Mucosa of gallbladder (tissue), 1 donor: ENCODE measurements at places on chromosomes 11 and 22.

- no peak for DNase-seq
Observed at GRCh38 chr11:45022294-45023064, 71.8 kb upstream of the TP53I11 start.

DNA sequence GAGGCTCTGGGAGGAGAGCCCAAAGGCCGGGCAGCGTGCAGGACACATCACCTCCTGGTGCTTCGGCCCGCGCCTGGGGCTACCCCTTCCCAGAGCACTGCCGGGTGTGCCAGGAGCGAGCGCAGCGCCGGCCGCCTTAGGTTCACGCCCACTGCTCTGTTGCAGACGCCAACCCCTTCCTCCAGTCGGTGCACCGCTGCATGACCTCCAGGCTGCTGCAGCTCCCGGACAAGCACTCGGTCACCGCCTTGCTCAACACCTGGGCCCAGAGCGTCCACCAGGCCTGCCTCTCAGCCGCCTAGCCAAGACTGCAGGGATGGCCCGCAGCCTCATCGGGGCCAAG is 79.0 kb downstream of the MED15 start:
- no peak for DNase-seq

DNA sequence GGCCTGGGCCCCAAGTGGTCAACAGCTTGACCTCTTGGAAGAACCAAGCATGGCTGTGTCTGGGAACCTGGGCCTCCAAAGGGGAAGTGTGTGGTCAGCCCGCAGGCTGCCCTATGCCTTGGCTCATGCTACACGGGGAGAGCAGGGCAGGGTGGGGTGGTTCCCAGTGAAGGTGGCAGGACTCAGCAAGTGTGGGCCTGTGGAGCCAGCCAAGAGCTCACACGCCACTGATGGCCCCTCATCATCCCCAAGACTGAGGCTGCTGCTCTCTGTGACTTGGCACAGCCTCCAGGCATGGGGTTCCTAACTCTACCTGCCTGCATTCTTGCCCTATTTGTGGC is 15.9 kb upstream of the DGCR8 start:
- no peak for DNase-seq

- no peak for DNase-seq
Observed at GRCh38 chr22:39593066-39593930, 22.7 kb downstream of the CACNA1I start.

DNA sequence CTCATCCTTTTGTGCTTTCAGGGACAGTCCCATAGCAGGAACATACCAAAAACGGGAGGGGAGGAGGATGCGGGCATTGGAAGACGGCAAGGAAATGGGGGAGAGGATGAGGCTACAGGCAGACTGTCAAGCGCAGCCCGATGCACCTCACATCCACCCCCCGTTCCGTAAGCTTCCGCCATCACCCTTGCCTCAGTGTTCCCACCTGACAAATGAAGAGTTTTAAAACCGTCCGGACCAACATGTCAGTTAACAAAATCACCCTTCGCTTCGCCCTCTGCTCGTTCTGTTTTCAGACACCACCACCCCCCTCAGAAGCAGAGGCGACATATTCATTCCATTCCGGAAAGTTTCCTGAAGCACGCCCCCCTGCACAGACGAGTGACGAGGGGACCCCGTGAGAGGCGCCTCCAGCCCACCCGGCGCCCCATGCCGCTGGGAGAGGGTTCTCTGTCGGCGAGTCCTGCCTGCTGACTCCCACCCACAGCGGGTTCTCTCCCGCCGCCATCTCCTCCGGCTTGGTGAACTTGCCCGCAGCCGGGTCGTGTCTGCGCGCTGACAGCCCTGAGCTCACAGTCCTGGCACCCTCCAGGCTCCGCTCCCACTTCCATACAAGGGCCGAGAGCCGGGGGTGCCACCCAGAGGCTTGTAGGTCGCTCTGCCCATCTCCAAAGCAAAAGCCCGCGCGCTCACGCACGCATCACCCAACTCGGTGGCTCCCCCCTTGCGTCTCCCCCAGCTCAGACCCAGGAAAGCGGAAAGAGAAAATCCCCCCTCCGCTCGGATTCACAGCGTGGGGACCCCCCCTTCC is 1.5 kb downstream of the IGSF9B start:
- DNase-seq: peak; percentile 53

GRCh38 chr11:12680246-12680939 is 6.2 kb downstream of the TEAD1 start:
- DNase-seq: peak; percentile 84

GRCh38 chr11:32307913-32308312 is 127.4 kb downstream of the WT1 start:
- no peak for DNase-seq

DNA sequence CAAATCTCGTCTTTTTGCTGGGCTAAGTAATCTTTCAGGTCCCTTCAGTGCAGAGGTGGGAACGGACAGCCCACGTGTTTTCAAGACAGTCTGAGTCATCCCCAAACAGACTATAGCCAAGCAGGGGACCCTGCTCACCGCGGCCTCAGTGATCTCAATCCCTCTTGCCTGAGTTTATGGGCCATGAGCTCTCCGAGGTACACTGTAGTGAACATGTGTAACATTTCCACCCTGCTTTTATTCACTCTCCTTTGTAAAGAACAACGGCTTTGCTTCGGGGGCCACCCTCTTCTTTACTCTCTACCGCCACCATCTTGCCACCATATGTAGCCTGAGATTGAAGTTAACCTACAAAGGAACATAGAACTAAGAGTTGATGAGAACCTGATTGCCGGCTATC is 11.5 kb upstream of the KCTD14 start:
- no peak for DNase-seq

DNA sequence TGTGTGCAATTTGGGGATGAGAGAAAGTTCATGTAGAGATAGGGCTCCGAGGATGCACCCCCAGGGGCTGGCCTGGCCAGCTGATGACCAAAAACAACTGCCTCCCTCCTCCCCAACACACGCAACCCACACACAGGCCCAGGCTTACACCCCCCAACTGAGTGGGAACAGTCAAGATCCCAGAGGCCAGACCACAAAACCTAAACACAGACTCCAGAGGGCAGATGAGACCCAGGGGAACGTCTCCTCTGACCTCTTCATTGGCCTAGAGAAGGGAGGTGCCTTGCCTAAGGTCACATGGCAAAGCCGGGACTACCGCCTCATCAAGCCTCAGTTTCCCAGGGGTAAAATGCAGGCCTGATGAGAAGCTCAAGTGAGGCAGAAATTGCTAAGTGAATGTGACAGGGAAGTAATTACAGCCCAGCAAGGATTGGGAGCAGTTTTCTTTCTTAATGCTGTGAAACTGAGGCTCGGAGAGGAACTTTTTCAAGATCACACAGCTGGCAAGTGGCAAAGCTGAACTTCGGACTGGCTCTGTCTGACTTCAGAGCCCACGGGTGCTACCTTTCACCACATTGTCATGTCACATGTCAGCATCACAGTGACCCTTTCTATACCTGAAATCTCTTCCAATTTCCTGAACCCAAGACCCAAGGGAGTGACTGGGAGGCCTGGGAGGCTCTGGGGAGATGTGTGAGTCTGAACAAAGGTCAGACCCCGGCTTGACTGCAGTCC is 69.9 kb upstream of the WNT11 start:
- no peak for DNase-seq

GRCh38 chr22:19666673-19667593 is 47.4 kb upstream of the SEPTIN5 start:
- no peak for DNase-seq

GRCh38 chr11:95641495-95641894 is 148.1 kb downstream of the FAM76B start:
- no peak for DNase-seq

GRCh38 chr22:17922925-17923903 is 101.1 kb downstream of the MICAL3 start:
- no peak for DNase-seq

- DNase-seq: no peak
Observed at GRCh38 chr11:63543711-63544110, 7.1 kb downstream of the PLAAT4 start.

- DNase-seq: peak; percentile 6
Observed at GRCh38 chr11:120142441-120143100, 4.7 kb upstream of the TRIM29 start.

- DNase-seq: no peak
Observed at GRCh38 chr11:46373787-46374740, 7.4 kb upstream of the MDK start.

- DNase-seq: no peak
Observed at GRCh38 chr11:75306529-75306928, 44.9 kb downstream of the ARRB1 start.

DNA sequence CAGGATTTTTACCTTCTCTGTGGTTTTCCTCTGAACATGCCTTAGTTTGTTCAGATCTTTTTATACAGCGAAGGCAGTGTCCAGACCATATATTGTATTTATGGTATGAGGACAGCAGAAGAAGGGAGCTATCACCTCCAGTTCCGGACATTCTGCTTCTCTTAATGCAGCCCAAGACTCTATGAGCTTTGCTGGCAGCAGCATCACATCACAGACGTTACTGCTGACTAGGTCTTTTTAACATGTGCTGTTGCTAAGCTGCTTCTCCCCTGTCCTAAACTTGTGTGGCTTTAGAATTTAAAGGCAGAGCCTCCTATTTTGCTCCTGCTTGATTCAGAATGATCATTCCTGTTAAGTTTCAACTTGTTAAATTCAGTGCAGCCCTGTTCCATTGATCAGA is 13.4 kb downstream of the MICAL2 start:
- DNase-seq: no peak

DNA sequence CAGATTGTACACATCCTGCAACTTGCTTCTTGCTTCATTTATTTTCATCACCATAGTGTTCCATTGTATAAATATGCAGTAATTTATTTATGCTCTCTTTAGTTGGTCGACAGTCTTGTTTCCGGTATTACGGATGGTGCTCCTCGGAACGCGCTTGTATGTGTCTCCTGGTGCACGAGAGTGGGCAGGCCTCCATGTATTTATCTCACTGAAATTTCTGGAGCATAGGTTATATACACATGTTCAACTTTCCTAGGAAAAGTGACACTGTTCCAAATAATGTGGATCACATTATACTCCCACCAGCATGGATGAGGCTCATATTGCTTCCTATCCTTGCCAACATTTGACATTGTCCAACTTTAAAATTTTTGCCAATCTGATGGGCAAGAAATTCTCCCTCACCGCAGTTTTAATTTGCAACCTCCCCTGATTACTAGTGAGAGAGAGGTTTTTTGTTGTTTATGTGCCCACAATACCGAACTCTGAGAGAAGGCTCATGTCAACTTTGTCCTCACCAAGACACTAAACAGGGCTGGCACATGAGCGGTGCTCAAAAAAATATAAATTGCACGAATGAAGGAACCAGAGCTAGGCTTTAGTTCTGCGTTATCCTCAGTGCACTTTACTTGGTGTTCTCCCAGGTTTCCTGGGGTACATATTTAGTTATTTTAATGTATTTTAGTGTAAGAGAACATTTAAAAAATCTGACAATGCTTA is 3.8 kb downstream of the CSNK2A3 start:
- no peak for DNase-seq

DNA sequence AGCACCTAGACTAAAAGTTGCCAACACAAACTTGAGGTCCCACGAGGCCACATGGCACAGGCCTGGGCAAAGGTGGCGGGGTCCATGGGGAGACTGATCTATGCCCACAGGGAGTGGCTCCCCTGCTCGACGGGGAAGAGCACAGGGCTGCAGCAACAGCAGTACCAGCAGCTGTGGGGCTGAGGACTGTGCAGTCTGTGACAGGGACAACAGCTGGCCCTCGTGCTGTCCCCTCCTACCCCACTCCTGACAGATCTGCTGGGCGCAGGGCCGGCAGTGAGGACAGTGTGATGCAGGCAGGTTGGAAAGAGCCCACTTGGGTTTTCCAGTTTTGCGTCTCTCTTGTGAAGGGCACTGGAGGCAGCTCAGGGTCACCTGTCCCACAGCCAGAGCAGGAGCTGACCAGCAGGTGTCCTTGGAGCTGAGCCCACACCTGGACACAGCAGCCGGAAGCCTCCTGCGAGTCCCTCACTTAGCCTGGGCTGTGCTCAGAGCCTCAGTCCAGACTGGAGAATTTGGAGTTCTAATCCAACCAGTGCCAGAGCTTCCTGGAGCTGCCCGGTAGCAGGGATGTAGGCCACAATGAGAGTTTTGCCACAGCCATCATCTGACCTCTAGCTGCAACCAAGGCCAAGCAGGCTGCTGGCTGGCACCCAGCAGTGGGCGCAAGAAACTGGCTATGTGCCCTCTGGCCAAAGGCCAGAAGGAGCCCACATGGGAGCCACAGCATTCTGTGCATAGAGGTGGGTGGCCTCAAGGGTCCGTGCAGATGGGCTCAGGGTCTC is 3.6 kb upstream of the GAS2L1 start:
- DNase-seq: no peak

- DNase-seq: peak; percentile 37
Observed at GRCh38 chr11:65016705-65017104, 2.7 kb downstream of the ARL2 start.

DNA sequence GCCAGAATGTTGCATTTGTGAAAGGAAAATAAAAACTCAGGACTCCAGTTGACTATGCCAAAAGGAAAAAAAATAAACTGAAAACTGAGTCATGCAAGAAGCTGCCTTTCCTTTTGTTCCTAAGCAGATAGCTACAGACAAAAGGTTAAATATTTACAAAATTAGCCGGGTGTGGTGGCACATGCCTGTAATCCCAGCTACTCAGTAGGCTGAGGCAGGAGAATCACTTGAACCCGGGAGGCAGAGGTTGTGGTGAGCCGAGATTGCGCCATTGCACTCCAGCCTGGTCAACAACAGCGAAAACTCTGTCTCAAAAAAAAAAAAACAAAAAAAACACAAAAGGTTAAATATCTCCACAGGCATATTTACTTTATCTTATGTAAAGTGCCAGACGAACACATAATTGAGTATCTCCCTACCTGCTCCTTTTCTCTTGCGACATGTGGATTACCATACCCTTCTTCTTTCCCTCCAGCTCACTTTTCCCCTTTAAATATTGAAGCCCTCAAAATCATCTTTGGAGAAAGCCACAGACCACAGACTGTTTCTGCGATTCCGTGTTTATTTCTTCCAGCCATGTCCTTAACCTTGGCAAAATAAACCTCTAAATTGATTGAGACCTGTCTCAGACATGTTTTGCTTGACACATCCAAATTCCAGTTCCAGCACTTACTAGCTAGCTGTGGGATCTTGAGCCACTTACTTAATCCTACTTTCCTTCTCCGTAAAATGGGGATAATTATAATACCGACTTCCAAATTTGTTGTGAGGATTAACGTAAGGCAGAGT is 2.3 kb upstream of the SMPD1 start:
- DNase-seq: peak; percentile 26

DNA sequence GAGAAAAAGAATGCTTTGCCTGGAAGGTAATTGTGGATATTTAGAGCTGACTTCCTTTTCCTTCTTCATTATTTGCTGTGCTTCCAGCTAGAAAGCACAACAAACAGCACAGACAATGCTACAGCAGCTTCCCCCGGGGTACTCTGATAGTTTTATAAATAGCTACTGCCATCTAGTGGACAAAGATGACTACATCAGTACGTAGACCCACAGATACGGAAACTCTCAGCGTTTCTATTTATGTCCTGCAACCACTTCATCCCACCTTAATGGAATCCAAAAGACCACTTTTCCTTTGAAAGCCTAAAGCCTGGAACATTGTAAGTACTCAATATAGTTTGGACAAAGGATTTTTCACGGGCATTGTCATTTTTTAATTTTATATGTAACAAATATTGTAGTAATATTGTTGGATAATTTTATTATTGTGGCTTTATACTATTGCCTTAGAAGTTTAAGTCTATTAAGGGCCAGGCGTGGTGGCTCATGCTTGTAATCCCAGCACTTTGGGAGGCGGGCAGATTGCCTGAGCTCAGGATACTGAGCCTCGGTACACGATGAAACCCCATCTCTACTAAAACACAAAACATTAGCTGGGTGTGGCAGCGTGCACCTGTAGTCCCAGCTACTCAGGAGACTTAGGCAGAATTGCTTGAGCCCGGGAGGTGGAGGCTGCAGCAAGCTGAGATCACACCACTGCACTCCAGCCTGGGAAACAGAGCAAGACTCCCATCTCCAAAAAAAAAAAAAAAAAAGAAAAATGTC is 7.5 kb downstream of the HSPA8 start:
- peak; percentile 26 for DNase-seq

GRCh38 chr11:14687456-14687855 is 43.9 kb downstream of the PDE3B start:
- no peak for DNase-seq
